SW 1271 (cell line): ENCODE measurements at places on chromosomes 13 and 19.

- no peak for DNase-seq
Measured at GRCh38 chr13:43397111-43397510, 373.7 kb downstream of the DNAJC15 start.

DNA sequence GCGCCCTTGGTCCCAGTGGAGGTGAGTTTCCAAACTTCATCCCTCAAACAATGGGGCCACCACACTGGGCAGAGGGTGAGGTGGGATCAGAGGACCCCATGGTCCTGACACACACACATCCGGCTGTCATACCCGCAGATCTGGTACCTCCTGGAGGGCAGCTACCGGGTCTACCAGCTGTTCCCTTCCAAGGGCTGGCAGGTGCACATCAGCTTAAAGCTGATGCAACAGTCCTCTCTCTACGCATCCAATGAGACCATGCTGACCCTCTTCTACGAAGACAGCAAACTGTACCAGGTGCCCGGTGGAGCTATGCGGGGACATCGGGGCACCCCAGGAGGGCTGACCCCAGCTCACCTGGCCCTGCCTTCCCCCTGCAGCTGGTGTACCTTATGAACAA lies 14.0 kb upstream of the PSMD8 start:
- DNase-seq: no peak

DNA sequence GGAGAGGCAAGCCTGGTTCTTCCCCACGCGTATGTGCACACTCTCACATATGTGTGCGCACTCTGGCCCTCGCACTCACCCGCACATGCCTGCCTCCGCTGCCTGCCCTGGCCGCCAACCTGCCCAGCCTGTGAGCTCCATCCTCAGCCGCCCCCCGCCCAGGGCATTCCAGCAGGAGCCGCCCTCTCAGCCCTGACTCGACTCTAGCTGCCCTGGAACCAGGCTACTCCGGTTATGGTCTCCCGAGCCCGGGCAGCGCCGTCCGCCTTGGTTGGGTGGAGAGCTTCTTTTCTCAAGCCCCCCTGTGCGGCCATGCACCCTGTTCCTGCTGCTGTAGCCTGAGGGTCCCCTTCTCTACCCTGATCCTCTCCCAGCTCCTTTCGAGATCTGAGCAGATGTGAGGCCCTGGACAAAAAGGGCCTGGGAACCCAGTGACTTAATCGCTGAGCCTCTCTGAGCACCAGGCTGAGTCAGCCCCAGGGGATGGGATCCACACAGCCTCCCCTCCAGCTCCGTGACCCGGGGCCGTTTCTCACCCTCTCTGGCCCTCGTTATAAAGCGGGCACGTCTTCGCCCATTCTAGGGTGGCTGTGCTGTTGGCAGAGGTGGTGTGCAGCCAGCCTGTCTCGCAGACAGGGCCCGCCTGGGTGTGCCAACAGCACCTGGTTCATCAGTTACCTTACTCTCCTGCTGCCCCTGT lies 191.5 kb downstream of the TEX29 start:
- no peak for DNase-seq

DNA sequence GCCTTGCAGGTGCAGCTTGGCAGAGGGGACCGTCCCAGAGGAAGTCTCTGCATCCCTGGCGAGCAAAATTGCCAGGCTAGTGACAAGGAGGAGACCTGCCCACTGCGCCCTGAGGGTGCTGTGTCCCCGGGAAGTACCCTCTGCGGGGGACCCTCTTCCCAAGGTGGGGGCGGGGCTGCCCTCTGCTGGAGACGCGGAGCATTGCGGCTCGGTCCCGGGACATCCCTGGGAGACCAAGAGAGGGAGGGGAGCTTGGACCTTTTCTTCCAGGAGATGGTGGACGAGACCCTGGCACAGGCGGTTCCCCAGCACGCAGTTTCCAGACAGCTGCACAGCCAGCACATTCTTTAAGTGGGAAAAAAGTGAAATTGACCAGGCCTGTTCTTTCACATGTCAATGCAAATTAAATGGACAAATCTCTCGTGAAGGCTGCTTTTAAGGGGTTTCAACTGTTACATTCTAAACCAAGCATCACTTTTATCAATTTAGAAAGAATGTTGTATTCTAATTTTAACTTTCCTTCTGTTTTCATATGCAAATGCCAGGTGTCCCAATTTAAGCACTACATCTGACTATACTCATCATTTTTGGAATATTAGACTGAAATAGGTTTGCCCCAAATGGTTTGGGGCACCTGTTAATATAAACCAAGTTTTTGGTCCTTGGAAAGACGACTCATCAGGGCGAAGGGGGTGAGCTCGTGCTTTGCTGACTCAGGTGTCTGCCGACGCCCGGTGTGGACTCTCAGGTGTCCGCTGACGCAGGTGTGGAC lies 60.7 kb downstream of the MCF2L start:
- no peak for DNase-seq

DNA sequence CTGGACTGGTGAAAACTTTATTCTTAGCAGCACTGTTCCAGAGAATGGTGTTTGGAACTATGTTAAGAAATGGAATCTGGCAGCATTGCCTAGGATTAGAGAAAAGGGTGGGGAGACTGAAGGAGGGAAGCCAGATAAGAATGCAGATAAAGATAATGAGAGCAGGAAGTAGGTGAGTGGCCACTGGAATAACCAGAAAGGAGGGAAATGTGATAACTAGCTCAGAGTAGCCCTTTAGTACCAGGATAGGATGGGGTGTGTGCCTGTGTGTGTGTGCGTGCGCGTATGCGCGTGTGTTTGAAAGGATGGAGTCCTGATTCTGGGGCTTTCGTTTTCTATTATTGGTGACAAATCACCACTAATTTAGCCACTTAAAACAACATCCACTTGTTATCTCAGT lies 33.4 kb upstream of the FRY start:
- no peak for DNase-seq

GRCh38 chr19:28794301-28794700 lies 418.6 kb downstream of the UQCRFS1 start:
- no peak for DNase-seq

- DNase-seq: no peak
Measured at GRCh38 chr19:42032431-42032830, 37.6 kb downstream of the GRIK5 start.

DNA sequence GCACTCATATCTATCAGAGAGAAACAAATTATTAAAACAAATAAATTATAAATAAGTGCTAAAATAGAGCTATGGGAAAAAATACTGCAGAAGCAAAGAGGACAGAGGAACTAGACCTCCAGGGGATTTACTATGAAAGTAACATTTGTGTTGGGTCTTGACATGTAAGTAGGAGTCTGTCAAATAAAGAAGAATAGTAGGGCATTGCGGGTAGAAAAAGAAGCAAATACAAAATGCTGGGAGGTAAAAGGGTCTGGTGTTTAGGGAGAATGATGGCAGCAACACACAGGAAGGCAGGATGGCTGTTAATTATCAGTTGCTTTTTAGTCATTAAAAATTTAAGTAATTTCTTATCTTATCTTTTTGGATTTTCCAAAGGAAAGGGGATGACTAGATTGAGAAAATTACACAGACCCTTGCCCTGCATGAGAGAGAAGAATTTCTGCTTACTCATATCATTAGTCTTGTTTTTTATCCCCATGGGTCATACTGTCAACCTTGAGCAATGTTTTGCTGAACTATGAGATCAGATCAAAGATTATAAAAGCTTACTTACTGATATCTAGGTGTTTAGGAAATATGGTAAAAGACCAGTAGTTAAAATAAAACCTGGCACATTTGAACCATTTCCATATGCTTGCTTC lies 472.7 kb downstream of the DIAPH3 start:
- no peak for DNase-seq

- DNase-seq: no peak
Measured at GRCh38 chr19:4391701-4392483, 8.5 kb downstream of the SH3GL1 start.
